Fibroblast of skin of back (primary cell): ENCODE measurements at places on chromosomes 16 and 17.

DNA sequence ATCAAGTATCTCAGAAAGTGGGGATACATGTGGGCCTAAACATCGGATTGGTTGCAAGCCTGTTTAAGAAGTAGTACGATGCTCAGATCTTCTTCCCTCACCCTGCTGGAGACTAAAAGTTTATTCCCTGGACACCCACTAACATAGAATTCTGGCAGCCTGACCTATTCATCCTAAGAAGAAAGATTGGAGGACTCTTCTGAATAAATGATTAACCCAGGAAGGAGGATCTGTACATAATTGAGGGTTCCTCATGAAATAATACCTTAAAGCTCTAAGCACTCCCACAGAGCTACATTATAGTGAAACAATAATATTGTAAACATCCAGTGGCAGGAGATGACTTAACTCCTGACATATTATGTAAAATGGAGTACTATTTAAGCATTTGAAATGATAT lies 111.7 kb downstream of the NLK start:
- no peak for DNase-seq

DNA sequence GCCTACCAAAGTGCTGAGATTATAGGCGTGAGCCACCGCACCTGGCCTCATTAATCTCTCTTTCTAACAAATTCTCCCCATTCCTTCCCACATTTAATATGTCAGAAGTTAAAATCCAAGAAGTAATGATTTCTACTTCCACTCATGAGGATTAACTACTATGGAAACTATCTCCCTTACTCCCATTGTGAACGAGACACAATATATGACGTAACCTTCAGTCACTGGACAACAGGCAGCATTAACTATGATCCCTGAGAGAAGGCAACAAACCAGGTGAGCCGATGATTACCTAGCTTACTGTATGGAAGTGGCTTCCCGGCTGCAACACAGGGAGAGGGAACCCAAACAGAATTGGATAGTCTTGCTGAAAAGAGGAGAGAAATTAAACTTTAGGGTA lies 20.0 kb downstream of the GLG1 start:
- no peak for DNase-seq

GRCh38 chr16:28104404-28104803 lies 40.9 kb upstream of the GSG1L start:
- no peak for DNase-seq

DNA sequence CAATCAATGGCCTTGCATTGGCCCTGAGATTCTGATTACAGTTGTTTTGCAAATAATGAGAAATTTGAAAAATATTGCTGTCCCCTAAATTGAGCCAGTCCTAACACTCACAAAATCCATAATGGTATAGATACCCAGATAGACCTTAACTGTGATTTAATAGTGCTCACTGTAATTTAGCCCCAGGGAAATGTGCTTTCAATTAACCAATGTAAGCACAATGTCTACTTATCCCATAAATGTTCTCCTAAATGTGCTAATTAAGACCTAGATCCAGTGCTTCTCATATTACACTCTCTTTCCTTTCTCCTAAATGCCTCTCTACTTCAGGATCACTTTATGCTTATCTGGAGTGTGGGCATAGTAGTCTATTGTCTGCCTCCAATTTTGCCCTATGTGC lies 417.8 kb upstream of the CCL2 start:
- no peak for DNase-seq

GRCh38 chr17:55144518-55144917 lies 120.2 kb upstream of the HLF start:
- DNase-seq: no peak

DNA sequence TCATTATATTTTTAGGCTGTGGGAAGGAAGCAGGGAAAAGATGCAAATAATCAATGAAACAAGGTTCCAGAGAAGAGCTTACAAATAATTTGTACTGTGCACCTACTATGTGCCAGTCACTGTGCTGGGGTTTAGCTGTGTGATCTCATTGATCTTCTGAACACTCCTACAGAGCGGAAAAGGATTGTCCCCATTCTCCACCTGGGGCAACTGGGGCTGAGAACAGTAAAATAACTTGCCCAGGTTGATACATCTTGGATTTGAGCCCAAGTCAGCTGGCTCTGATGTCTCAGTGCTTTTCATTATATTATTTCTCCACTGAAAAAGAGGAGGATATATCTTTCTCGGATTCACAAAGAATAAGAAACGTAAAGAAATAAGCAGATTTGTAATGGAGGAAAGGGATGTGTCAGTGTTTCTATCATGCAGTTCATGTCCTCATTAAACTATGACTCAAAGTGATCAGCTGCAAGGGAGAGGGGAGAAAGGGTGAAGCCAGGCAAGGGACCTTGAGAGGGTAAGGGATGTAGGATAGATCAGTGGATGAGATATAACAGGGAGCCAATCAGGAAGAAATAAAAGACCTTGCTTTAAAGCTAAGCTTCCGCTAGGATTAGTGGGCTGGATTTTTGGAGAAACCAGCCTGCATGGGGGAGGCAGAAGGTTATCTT lies 143.6 kb upstream of the NOL11 start:
- DNase-seq: no peak

DNA sequence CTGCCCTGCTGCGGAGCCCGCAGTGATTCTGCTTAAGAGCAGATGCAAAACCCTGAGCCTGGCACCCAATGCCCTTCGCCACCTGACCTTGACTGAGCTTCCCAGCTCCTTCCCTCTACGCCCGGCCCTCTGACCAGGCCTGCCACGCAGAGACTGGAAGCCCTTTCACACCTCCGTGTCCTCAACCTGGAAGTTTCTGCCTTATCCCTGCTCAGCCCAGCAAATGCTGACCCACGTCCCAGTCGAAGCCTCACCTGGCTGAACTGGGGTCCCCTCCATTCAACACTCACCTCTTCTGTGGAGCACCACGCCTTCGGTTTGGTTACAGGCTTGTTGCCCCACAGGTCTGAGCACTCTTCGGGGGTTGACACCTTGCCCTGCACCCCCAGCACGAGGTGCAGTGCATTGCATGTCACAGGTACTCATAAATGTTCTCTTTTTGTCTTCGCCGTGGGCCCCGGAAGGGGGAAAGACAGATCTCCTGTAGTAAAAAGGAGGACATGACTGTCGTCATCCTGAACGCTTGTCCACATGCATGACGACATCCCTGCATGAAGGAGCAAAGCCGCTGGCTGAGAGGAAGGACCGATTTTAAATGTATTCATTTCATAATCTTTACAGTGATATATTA lies 153.6 kb upstream of the TNRC6C start:
- no peak for DNase-seq

DNA sequence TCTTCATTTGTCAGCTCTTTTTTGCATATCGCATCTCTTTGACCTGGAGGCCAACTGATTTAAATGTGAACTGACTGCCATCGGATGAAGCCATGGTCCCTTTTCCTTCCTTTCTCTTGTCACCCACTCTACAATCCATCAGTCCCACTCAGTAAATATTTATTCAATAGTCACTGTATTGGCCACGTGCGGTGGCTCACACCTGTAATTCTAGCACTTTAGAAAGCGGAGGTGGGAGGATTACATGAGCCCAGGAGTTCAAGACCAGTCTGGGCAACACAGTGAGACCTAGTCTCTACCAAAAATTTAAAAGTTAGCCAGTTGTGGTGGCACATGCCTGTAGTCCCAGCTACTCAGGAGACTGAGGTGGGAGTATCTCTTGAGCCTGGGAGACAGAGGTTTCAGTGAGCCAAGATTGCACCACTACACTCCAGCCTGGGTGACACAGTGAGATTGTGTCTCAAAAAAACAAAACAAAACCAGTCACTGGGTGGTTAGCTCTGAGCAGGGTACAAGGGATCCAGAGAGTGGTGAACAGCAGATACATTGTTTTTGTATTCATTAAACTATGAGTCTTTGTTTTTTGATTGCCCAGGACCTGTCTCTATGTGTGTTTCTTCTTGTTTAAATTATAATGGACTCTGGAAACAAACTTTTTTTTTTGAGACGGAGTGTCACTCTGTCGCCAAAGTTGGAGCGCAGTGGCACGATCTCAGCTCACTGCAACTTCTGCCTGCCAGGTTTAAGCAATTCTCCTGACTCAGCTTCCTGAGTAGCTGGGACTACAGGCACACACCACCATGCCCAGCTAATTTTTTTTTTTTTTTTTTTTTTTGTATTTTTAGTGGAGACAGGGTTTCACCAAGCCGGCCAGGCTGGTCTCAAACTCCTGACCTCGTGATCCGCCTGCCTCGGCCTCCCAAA lies 6.9 kb downstream of the PHAF1 start:
- no peak for DNase-seq

GRCh38 chr16:73068541-73069401 lies 20.8 kb upstream of the ZFHX3 start:
- DNase-seq: peak; percentile 99

DNA sequence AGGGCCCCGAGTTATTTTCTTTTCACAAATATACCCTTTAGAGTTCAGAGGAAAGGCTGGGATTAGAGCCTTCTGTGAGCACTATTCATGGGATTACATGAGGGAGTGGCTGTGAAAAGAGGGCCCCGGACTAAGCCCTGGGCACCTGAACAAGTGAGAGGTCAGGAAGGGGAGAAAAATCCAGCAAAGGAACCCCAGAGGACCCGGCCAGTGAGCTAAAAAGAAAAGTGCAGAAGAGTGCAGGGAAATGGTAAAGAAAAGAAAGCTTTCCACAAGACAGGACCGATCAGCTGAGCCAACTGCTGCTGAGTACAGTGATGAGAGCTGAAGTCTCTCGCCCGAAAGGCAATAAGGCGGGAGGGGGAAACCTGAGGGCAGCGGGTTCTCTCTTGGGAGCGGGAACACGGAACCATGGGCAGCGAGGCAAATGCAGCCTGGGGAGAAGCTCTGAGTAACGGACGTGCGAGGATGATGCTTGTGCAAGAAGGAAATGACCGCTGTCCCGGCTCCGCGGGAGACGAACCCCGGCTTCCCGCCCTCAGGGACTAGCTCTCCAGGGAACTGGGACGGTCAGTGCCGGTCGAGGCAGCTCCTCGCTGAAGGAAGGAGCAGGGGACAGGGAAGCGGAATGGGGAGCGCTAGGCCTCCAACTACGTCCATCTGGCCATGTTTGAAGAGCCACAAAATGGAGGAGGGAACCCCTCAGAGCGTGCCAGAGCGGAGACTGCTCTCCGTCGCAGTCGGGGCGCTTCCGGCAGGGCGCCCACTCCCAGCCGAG lies 665 bp upstream of the ALDH3A2 start:
- peak; percentile 79 for DNase-seq

- DNase-seq: no peak
Measured at GRCh38 chr16:19488213-19488640, 33.7 kb downstream of the GDE1 start.

DNA sequence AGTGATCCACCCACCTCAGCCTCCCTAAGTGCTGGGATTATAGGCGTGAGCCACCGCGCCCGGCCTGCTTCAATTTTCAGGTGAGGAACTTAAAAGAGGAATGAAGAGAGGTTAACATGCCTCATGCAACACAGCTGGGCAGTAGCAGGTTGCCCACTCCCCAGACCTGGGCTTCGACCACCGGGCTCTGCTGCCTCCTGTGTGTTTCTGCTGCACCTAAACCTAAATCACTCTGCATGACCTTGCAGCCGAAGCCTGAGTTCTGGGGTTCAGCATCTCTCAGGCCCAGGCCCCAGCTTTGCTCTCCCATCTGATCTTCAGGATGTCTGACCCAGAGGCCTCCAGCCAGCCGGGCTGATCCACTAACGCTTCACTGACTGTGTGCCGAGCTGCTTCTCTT lies 112.6 kb downstream of the OR1D5 start:
- DNase-seq: no peak

DNA sequence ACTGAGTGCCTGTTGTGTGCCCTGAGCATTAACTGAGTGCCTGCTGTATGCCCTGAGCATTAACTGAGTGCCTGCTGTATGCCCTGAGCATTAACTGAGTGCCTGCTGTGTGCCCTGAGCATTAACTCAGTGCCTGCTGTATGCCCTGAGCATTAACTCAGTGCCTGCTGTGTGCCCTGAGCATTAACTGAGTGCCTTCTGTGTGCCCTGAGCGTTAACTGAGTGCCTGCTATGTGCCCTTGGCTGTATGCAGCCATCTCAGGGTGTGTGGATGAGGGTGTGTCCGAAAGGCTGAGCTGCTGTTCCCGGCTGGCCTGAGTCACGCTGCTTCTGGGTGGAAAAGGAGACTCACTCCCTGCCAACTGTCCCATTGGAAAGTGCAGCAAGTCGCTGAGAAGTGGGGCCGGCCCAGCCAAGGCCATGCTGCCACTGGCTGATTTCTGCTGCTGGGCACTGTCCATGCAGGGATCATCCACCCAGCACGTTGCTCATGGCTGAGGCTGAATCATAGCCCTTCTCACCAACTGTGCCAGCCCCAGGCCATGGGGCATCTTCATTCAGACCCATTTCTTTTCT lies 113.8 kb downstream of the OR1D5 start:
- DNase-seq: peak; percentile 69

DNA sequence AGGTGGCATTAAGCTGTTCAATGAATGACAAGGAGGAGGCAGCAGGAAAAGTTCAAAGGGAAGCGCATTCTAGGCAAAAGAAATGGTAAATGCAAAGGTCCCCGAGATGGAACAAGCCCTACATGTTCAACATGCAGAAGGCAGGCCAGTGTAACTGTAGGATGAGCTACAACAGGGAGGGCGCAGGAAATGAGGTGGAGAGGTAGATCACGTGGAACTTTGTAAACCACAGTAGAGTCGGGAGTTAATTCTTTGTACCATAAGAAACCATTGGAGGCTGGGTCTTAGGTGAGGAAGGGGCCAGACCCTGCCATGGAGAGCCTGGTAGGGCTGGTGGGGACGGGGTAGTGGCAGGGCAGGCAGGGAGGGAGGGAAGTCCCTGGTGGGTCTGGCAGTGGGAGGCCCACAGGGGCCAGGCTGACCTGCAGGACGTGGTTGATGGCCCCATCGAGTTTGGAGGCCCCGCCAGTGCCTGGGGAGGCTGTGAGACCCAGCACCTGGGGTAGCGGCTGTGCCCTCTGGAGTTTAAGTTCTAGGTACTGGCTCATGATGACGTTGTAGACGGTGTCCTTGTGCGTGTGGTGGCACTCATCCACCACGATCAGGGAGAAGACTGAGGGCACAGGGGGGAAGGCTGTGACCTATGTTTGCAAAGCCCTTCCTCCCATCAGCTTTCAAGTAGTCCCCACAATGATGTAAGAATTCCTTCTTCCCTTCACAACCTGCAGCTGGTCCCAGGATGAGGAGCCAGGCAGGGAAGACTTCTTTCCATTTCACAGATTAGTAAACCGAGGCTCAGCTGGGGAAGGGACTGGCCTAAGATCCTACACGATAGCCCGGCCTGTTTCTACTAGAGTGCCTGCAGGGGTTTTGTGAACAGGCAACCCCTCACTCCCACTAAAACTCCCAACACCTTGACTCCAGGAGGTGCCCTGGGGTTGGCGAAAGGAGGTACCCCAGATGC lies 1.9 kb downstream of the DHX58 start:
- DNase-seq: no peak
